ENCODE measurements at places on chromosomes 3 and 15.

DNA sequence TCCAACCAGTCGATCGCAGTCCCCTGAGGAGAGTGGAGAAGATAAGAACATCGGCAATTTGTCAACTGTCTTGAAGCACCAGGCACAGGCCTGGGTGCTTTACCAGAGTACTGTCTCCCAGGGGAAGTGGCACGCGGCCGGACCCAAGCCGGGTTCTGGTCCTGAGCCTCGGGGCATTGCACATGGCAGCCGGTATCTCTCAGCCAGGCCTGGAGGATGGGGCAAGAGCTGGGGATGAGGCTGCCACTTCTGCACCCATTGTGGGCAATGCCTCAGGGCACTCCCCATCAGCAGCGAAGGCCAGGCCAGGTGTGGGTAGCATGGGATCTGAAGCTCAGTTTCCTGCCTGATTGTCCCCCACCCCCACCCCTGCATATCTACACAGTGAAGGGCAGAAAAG, 77.5 kb downstream of the ADCY5 start:
- no peak for DNase-seq

DNA sequence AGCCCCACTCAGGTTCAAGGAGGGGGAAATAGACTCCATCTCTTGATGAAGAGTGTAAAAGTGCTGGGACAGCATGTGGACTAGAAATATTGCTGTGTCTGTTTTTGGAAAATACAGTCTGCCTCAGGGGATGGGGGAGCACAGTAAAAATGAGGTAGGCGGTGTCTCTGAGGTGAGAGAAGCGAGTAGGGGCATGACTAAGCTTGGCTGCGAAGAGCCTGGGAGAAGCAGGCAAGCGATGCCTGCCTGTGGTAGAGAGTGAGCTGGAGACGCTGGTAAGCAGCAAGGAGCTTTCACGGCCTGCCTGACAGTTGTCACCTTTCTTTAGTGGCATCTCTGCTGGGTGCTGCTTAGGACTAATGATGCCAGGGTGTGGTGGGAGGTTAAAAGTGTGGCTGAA, 49.0 kb upstream of the DCLK3 start:
- DNase-seq, result no peak

DNA sequence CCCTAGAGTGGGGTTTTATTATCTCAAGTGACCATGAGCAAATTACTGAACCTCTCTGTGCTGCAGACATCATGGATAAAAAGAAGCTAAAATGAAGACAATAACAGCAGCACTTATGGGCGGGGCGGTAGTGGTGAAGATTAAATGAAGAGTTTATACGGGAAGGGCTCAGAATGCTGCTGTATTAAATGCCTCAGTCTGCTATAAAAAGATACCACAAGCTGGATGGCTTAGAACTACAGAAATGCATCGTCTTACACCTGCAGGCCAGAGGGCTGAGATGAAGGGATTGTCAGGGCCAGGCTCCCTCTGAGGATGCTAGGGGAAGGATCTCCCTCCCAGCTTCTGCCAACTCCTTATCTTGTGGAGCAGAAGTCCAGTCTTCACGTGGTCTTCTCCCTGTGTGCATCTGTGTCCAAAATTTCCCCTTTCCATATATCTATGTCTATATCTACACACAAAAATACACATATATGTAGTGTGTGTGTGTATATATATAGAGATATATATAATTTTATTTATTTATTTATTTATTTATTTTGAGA, 2.9 kb downstream of the ALG1L2 start:
- no peak for DNase-seq

- no peak for DNase-seq
These were observed 184.5 kb upstream of the ANKRD28 start for GRCh38 chr3:15982243-15982642.

DNA sequence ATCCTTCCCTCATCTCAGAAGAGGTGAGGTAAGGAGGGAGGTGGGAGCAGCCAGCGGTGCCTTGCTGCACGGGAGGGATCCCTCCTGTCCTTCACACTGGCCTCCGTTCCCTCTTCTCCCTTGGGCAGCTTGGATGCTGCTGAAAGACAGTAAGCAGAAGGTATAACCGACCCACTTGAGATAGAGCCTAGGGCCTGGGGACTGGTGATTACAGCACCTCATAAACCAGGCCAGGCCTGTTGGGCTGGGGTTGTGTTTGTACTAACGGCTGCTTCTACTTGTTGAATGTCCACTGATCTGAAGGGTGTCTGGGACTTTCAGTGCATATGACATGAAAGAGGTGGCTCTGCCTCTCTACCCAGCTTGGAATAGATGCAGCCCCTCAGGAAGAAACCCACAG, 25.0 kb downstream of the SEMA6D start:
- DNase-seq, result no peak

GRCh38 chr3:151267066-151267465, 11.3 kb downstream of the P2RY14 start:
- no peak for DNase-seq

DNA sequence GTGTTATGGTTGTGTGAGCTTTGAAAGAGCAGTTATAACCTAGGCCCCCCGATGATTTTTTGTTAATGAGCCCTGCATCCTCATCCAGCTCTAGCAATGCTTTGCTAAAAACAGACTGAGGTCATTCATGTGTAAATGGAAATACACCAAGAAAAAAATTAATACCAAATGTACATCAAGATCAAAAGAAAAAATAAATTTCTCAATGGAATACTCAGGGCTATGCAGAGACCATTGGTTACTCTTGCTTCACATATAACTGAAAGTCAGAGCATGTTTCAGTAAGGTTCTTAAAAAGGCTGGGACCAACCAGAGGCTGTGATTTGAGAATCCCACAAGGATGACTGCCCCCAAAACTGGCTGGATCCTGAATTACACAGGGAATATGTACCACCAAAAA, 48.0 kb downstream of the ARHGAP31 start:
- no peak for DNase-seq

GRCh38 chr3:173395073-173395411, 2.5 kb upstream of the NLGN1 start:
- no peak for DNase-seq

GRCh38 chr3:177711637-177712036, 514.4 kb upstream of the TBL1XR1 start:
- no peak for DNase-seq

- peak; percentile 43 for DNase-seq
These were observed 77.2 kb upstream of the SLC6A11 start for GRCh38 chr3:10738688-10739372.

- no peak for DNase-seq
These were observed 26.0 kb downstream of the MRPL46 start for GRCh38 chr15:88441076-88441730.

GRCh38 chr15:69058830-69059556, 44.5 kb downstream of the NOX5 start:
- peak; percentile 35 for DNase-seq

DNA sequence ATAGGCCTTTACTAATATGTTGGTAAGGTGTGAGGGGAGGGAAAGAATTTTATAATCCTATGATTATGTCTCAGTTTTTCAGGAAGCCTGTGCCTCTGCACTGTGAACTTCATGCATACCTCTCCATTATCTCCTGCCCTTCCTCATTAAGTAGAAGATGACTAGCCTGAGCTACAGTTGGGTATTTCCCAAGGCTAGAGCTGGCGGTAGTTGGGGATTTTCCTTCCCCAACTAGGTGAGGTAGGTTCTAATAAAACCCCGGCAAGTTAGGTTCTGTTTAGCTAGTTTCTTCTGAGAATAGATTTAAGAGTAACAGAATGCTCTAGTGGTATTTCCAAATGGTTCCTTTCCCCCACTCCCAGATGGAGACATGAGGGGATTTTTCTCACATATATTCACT, 414.5 kb downstream of the GRM7 start:
- no peak for DNase-seq

DNA sequence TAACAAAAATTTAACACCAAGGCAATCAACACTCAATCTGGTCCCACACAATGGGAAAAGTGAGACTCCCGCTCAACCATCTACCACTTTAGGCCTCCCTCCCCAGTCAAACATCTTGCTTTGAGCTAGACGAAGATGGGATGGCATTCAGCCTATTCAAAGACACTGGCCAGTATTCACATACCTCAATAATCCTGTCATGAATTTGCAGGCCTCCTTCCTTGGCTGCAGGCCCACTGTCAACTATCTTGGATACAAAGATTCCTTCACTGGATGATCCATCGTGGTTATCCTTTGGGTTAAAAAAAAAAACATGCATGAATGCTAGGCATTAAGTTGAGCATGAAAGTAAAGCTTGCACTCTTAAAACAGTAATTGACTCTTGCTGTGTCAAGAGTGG, 22.6 kb downstream of the PDZRN3 start:
- no peak for DNase-seq

DNA sequence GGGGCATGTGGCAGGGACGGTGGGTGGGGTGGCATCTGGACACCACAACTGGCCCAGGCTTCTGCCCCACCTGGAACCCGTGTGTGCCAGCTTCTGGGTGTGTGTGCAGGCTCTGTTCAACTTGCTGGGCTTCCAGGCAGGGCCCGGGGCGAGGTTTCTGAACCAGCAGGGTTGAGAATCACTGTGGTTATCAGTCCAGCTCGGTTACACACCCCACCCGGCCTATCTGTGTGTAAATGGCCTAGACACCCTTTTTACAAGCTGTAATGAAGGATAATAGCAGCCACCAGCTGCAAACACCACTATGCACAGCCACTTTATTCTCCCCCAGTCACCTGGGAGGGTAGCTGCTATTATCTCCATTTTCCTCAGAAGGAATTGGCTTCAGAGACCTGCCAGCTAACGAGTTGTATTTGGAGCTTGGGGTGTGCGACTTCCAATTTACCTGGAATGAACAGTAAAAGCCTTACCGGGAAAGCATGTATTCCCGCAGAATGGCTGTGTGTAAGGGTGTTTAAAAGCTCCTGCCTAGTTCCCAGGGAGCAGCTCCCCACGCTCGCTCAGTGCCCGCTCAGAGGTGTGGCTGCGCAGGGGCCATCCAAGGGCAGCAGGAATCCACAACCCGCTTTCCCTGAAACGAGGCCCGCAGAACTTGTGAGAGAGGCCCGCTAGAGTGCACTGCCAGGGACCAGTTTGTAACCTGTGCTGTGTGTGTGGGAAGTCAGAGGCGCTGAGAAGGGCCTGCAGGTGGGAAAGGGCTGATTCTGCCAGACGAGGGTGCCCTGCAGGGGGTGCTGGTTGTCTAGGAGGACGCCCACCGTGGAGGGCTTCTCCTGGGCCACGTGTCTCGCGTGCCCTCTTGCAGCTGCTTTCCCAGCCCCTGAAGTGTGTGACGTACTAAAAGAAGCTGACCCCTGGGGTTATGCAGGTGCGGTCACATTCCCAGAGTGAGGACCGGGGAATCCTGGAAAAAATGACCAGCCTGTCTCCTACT, 83.5 kb downstream of the C3orf70 start:
- DNase-seq, result no peak

DNA sequence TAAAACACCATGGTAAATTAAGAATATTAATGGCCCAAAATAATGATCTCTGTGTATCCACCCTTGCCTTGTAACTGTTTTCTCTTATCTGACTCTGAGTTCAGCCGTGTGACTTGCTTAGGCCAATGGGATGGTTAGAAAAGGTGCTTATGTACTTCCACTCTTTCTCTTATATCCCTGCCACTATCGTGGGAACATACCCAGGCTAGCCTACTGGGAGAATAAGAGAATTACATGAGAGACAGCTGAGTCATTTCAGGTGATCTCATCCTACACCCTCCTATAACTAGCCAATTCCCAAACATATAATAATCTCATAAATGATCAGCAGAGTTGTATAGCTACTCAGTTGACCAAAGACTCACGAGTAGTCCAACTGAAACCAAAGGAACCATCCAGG, 98.3 kb upstream of the ABI3BP start:
- DNase-seq, result no peak

- no peak for DNase-seq
These were observed 5.2 kb upstream of the CPLX3 start for GRCh38 chr15:74821091-74821789.

GRCh38 chr3:100882571-100882984, 110.6 kb downstream of the ABI3BP start:
- no peak for DNase-seq

DNA sequence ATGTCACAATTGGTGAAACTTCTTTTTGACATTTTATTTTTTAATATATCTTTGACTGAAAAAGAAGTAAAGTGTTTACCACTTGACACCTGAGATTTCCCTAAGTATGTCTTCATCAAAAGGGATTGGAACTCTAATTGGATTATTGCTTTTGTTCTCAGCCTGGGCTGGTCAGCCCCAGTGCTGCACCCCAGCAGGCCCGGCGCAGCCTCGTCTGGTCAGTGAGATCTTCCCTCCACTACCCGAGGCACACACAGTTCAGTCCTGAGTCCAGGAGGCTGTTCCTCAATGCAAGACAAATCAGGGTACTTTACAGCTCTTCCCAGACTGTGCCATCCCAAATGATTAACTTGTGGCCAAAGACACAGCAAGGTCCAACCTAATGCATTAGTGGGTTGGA, 146.9 kb upstream of the SEMA6D start:
- no peak for DNase-seq

GRCh38 chr3:172246107-172246844, 202.0 kb downstream of the GHSR start:
- DNase-seq, result no peak

DNA sequence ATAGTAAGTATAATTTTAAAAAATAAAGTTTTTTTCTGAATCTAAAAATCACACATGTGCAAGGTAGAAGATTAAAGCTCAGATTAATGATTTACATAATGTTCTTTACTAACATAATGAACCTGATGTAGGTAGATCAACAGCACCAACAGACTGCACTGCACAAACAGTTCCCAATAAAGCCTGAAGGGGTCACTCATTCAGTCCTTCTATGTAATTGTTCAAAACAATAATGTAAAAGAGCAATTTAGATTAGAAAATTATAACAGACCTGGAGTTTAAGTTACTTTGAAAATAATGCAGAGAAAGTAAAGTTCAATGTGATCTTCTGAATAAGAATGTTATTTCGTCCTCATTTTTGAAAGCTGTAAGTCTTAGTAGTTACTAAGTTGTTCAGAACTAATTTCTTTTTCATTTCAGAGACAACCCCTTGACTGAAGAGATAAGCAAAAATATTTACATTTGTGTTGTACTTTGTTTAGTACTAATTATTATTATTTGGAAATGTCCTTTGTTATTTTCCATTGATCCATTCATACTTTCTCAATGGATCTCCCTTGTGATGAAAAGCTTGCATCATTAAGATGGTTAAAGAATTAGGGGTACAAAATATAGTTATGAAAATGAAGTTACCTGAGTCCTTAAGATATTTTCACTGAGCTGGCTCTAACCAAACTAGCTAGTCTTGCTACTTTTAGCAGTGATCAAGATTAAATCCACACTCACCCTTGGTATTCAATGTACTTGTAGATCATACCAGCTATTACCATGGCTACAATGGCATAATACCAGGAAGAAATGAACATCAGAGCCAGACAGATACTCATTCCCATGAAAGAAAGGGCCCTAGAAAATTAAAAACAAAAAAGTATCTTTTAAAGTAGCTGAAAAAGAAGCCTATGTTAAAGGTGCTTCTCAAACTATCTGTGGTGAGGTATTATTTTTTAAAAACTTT, 16.8 kb downstream of the EMC4 start:
- no peak for DNase-seq

DNA sequence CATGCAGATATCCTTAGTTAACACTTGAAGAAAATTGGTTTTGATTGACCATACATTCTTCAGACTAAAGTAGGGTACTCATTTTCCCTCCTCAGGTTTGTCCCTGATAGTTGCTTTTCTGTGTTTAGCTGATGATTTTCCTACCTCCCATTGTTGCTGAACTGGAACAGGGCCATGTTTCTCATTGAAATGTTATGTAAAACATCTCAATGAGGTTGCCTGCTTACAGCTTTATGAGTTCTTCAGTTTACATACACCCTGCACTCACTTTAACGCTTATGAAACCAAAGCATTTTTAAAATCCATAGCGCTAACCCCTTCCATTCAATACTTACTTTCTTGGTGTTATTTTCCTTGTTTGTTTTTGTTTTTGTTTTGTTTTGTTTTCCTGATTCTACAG, 61.9 kb downstream of the HMG20A start:
- no peak for DNase-seq

GRCh38 chr3:161568671-161569070, 72.1 kb downstream of the OTOL1 start:
- no peak for DNase-seq
